Glutamatergic neuron (in vitro differentiated cells): ENCODE measurements at places on chromosomes 6 and 20. TPM values are rescaled to one million over a fixed set of nuclear protein-coding genes. Genes with fewer than 3 reads are reported as not detected.

STXBP5 gene
- total RNA-seq: 14.6 TPM

CYP24A1 gene
- not detected for total RNA-seq

GRM4 gene
- 119 TPM for total RNA-seq

SLC12A5 gene
- total RNA-seq: 10.4 TPM

BMP5 gene
- 1.1 TPM for total RNA-seq

NRN1 gene
- total RNA-seq: 48.5 TPM

MCCD1 gene
- total RNA-seq: not detected

RAB32 gene
- 8.6 TPM for total RNA-seq

NOX3 gene
- total RNA-seq: not detected

SAMD5 gene
- 1.6 TPM for total RNA-seq

FAM209B gene
- total RNA-seq: not detected
